NCI-H526 (cell line): ENCODE measurements at places on chromosomes 3 and 15.
A peak's percentile ranks its signal among the peaks of the same experiment; 100 is the strongest.

GRCh38 chr15:57762302-57762701 lies 55.8 kb downstream of the POLR2M start:
- DNase-seq = no peak

DNA sequence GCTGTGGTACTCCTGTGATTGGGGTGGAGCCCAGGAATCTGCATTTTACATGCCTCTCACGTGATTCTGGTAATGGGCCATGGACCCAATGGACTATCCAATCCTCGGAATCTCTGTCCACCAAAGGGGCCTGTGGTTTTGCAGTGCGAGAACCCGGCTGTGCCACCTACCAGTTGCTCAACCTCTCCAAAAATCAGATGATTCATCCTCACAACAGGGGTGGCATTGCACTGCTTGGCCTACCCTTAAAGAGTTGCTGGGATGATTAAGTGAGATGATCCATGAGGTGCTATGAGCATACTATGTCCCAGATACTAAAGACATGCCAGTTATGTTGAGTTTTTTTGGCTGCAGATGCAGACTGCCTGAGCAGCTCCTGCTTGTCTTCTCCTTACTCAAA lies 5.1 kb downstream of the ANP32A start:
- no peak for DNase-seq

DNA sequence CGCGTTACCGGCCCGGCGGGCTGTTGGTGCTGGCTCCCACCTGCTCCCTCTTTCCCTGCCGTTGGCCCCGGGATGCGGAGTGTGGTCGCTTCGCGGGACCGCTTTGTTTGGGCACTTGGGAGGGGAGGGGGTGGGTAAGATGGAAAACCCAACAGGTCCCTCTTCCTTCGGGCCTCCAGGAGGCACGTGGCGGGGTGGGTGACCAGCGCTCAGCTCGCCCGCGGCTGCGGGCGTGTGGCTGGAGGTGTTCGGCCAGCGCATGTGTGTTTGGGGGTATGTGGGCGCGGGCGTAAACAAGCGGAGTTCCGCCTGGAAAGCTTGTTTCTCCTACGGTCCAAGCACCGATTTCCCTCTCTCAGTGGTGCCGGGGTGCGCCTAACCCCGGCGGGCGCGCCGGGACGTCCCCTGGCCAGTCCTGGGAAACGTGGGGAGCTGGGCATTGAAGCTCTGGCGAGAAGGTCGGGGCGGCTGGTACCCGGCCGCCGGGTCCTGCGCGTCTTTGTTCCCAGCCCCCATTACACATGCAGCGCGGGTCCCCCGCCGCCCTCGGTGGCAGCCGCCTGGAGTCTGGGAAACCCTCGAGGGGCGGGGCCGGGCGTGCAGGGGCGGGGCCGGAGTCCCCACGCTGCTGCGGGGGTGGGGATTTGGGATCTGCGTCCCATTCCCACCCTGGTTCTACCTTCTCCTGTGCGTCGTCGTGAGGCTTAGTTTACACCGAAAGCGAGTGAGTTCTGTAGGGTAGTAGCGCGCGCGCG lies 1.4 kb downstream of the ACVR2B start:
- peak; percentile 93 for DNase-seq

- peak; percentile 39 for DNase-seq
Measured at GRCh38 chr15:98694161-98694560, 45.8 kb downstream of the IGF1R start.

- no peak for DNase-seq
Measured at GRCh38 chr3:16234281-16234680, 30.5 kb downstream of the DPH3 start.

GRCh38 chr3:187290503-187290902 lies 1.0 kb downstream of the MASP1 start:
- no peak for DNase-seq
